Naive thymus-derived CD8-positive, alpha-beta T cell (primary cell): ENCODE measurements at places on chromosomes 1 and 21.

DNA sequence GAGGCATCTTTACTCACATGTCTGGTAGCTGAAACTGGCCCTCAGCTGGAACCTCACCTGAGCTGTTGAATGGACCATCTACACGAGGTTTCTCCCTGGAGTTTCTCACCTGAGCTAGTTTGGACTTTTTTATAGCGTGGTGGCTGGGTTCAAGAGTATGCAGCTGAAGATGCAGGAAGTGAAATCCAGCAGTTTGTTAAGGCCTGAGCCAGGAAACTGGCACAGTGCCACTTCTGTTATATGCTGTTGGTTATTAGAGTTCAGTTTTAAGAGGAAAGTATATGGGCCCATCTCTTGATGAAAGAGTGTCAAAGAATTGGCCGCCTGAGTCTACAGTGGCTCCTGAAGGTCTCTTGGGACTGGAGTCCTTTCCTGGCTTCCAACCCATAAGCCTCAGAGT lies 35.6 kb downstream of the STUM start:
- no peak for DNase-seq

- DNase-seq: no peak
These were observed 152.5 kb upstream of the KCND3 start for GRCh38 chr1:112141923-112142322.

- no peak for DNase-seq
These were observed 33.9 kb downstream of the SPSB1 start for GRCh38 chr1:9326596-9326995.

DNA sequence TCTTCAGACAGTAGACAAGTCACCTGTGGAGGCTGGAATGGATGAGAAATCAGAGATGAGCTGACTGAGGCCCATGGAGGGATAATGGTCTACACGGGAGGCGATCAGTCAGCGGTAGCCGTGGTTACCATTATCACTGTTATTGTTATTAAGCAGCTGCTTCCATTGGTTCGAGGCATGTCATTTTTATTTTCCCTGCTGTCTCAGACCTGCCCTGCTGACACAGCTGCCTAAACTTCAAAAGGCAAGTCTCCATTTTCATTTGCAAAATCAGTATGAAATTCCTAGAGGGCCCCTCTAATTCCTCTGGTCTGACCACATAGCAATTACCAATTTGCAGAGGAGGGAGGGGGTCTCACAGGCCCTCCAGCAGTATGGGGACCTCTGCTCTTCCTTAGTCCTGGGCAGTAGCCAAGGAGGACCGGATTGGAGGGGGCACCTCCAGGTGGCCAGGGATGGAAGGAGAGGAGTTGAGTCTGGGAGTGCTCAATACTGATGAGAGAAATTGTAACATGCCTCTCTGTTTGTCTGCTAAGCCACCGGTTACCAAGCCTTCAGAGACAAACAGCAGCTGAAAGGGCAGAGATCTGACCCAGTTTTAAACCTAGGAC lies 184.2 kb downstream of the TRABD2B start:
- DNase-seq: no peak

GRCh38 chr1:238205045-238205662 lies 314.4 kb upstream of the ZP4 start:
- no peak for DNase-seq
